ENCODE measurements at places on chromosomes 1 and 21.
A peak's percentile ranks its signal among the peaks of the same experiment; 100 is the strongest.

- DNase-seq = no peak
Observed at GRCh38 chr1:89890085-89890752, 69.4 kb downstream of the LRRC8D start.

- no peak for DNase-seq
Observed at GRCh38 chr1:212221801-212222200, 63.4 kb upstream of the PPP2R5A start.

DNA sequence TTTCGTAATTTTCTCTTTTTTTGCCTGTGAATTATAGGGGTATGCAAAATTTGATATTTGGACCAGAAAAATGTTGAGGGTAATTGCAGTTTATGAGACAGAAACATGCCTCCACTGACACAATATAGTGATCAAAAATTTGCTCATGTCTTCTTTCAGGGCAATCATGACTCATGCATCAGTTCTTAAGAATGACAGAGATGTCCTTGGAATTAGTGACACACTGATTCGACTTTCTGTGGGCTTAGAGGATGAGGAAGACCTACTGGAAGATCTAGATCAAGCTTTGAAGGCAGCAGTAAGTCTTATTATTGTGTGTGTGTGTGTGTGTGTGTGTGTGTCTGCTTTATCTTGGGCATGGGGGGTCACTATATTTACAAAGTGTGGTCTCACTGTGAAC is 27.5 kb downstream of the CTH start:
- DNase-seq = no peak

GRCh38 chr1:89567797-89568196 is 43.2 kb downstream of the LRRC8B start:
- DNase-seq = no peak

GRCh38 chr1:226026833-226027232 is 27.7 kb upstream of the SDE2 start:
- DNase-seq = peak; percentile 42

GRCh38 chr1:108717774-108718316 is 5.1 kb downstream of the FNDC7 start:
- DNase-seq = no peak

- no peak for DNase-seq
Observed at GRCh38 chr21:16406355-16406754, 676.6 kb downstream of the USP25 start.

DNA sequence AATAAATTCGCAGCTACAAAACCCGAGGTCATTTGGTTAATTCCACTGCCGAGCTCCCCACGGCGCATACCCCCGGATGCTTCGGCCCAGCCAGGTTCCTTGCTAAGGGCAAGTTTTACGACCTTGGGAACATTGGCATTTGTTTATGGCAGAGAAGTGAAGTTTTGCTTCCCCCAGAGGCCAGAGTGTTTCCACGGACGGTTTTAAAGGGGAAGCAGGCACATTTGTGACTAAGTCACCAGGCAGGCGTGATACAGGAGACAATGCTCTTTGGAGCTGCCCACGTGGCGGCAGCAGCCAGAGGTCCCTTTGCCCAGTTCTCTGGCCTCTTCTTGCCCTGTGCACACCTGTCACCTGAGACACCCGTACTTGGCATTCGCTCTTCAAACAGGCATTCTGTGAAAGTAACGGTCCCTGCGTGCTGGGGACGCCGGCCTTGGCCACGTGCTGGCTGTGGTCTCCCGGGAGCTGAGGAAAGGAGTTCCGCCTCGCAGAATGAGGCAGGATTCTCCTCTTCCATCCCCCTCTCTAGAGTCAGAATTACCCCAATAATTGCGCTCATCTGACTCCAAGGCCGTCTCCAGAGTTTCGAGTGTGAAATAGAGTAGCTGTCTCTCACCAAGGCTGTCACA is 138.3 kb downstream of the PRDM16 start:
- DNase-seq = no peak

DNA sequence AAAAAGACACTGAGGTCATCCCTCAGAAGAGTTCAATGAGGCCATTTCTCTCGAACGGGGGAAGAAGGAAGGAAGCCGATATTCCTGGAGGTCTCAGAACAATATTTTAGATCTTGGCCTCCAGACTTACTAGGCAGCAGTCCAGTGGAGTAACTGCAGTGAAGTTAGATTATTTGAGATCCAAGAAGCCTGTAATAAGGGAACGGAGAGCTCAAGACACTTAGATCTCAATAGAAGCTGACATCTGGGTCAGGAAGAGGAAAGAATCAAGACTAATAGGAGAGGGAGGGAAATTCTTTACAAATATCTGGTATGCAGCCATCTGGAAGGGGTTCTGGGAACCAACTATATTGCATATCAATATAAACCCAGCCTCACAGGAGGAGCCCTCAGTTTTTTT is 13.6 kb upstream of the ENAH start:
- DNase-seq = no peak

DNA sequence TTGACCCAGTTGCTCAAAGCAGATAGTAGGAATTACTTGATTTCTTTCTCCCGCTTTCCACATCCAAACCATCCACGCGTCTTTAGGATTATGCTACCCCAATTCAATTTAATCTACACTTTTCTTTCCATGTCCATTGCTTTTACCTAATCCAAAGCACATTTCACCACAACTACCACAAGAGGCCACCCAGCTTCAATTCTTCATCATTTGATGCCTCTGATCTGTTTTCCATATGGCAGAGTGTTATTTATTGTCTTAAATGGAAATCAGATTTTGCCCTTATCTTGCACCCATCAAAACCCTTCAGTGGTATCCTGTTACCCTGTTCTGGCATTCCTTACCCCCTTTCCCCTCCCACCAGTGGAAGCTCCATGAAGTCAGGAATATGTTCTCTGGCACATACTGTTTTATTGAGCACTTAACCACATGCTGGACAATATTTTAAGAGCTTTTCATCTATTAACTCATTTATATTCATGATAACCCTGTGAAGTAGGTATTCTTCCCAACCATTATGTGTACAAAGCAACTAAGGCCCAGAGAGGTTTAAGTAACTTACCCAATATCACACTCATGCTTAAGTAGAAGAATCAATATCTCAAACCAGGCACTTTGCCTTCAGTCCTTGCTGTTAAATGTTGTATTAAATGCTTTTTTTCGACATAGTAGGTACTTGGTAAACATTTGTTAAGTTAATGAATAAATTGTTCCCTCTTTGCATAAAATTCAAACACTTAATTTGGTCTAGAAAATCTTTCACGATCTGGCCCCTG is 34.6 kb downstream of the CLIC4 start:
- DNase-seq = no peak

DNA sequence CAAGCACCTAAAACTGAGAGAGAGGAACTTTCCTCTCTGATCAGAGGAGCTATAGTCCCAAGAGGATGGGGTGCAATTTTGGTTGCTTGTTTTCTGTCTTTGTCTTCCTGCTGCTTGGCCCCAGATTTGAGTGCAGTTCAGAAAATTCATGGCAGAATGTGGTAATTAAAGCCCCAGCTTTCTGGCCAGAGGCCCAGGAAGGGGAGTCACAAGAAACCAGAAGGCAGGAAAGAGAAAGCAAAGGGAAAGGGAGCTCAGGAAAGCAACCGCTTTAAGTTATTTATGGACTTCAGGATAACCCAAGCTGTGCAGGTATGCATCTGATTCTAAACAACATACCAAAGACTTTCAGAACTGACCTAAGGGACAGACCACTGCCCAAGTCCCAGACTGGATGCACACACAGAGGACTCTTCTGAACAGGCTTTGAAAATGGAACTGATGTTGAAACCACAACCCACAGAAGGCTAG is 88.8 kb downstream of the ST3GAL3 start:
- no peak for DNase-seq

DNA sequence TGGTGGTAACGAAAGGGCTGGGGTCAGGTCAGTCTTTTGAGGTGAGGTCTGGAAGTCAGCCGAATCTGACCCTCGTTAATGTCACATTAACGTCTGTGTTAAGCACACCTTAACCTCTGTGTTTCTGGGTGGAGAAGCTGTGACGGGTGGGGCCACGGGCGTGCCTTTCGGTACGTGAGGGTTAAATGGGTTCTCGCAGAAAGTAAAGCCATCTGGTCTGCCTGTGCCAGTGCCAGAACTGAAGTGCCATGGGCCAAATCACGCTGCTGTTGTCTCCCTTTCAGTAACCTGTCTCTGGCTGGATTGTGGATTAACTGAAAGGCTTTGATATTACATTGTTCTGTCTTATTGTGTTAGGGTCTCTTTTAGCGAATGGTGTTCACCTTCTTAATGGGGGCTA is 14.4 kb downstream of the URB2 start:
- peak; percentile 36 for DNase-seq
